Uterus (tissue), 4 donors: ENCODE measurements at places on chromosomes 1 and 21. TPM values are rescaled to one million over a fixed set of nuclear protein-coding genes. Genes with fewer than 3 reads are reported as not detected.

PCAT6 gene
- not detected for total RNA-seq

GRCh38 chr21:44368711-44369446 is 15.5 kb downstream of the TRPM2 start:
- H3K4me3 ChIP-seq: no peak overlapping the region
- no peaks in the 10 kb centered on the region for H3K4me1 ChIP-seq
- no peaks in the 10 kb centered on the region for H3K36me3 ChIP-seq
- no peaks in the 10 kb centered on the region for H3K27me3 ChIP-seq

GRCh38 chr21:41667136-41667535 is 99.7 kb downstream of the RIPK4 start:
- H3K4me1 ChIP-seq: no peaks in the 10 kb centered on the region
- H3K36me3 ChIP-seq: no peaks in the 10 kb centered on the region
- H3K27ac ChIP-seq: no peak overlapping the region
- H3K4me3 ChIP-seq: no peak overlapping the region
- H3K27me3 ChIP-seq: no peaks in the 10 kb centered on the region
- no peak for DNase-seq

GRCh38 chr1:150567717-150568593 is 11.5 kb downstream of the MCL1 start:
- H3K27ac ChIP-seq: peak overlapping the region; percentile 99
- peak; percentile 97 for DNase-seq
- H3K27me3 ChIP-seq: no peaks in the 10 kb centered on the region
- no peaks in the 10 kb centered on the region for H3K36me3 ChIP-seq
- peaks cover 38% of the 10 kb centered on the region for H3K4me1 ChIP-seq
- peak overlapping the region; percentile 33 for H3K4me3 ChIP-seq

MDM4 gene
- total RNA-seq: 141 TPM

KANK4 gene
- not detected for total RNA-seq

GRCh38 chr1:225480825-225481434 is 53.1 kb upstream of the LBR start:
- no peaks in the 10 kb centered on the region for H3K36me3 ChIP-seq
- no peaks in the 10 kb centered on the region for H3K27me3 ChIP-seq
- no peak overlapping the region for H3K4me3 ChIP-seq
- no peak overlapping the region for H3K27ac ChIP-seq
- DNase-seq: no peak
- H3K4me1 ChIP-seq: no peaks in the 10 kb centered on the region

- no peaks in the 10 kb centered on the region for H3K27me3 ChIP-seq
- H3K36me3 ChIP-seq: no peaks in the 10 kb centered on the region
- H3K4me3 ChIP-seq: no peak overlapping the region
- no peak overlapping the region for H3K27ac ChIP-seq
- H3K4me1 ChIP-seq: no peaks in the 10 kb centered on the region
- DNase-seq: no peak
Observed at GRCh38 chr1:247431643-247432042, 15.7 kb downstream of the NLRP3 start.

DNA sequence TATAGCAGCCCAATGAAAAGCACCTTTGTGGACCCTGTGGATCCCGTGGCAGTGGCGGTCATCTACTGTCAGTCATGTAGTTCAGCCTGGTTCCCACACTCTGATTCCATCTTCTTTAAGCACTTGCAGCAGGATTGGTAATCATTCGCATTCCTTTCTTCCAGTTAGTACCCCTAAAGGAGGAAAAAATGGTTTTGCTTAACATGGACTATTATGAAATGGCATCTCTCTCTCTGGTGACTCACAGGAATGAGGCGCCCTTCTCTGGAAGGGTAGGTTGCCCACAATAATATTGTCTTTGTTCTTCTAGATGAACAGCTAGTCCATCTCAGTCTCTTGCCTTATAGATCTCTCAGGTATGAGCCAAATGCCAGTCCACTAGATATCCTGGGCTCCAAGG is 127.9 kb upstream of the MROH9 start:
- no peaks in the 10 kb centered on the region for H3K27me3 ChIP-seq
- no peak for DNase-seq
- no peaks in the 10 kb centered on the region for H3K36me3 ChIP-seq

- no peaks in the 10 kb centered on the region for H3K36me3 ChIP-seq
- no peak for DNase-seq
- H3K4me3 ChIP-seq: peak overlapping the region; percentile 46
- peak overlapping the region; percentile 69 for H3K27ac ChIP-seq
- no peaks in the 10 kb centered on the region for H3K27me3 ChIP-seq
- H3K4me1 ChIP-seq: peaks cover 9% of the 10 kb centered on the region
Observed at GRCh38 chr1:233328142-233328921, 808 bp downstream of the MAP3K21 start.
